NCI-H1694 (cell line): ENCODE measurements at places on chromosomes 1 and 21.

DNA sequence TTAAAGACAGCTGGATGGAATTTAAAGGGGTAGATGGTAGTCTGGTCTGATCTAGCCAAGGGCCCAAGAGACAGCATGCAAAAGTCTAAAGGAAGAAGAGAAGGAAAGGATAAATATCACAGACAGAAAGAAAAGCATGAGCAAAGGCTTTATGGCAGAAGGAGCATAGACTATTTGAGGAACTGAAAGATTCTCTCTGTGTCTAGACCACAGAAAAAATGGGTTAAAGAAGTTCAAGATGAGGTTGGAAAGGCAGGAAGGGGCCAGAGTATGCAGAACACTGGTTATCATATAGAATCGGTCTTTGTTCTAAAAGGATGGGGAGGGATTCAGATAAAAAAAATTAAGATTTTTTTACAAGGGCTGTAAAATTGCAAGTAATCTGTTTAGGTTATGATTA lies 136.8 kb upstream of the SGIP1 start:
- no peak for DNase-seq

GRCh38 chr1:169949139-169949538 lies 55.4 kb upstream of the SCYL3 start:
- DNase-seq = no peak

GRCh38 chr1:28031173-28031572 lies 57.2 kb downstream of the EYA3 start:
- no peak for DNase-seq

- DNase-seq = no peak
These were observed 33.2 kb upstream of the PKN2 start for GRCh38 chr1:88650676-88651418.

- no peak for DNase-seq
These were observed 154.1 kb upstream of the VAMP3 start for GRCh38 chr1:7616953-7617352.

DNA sequence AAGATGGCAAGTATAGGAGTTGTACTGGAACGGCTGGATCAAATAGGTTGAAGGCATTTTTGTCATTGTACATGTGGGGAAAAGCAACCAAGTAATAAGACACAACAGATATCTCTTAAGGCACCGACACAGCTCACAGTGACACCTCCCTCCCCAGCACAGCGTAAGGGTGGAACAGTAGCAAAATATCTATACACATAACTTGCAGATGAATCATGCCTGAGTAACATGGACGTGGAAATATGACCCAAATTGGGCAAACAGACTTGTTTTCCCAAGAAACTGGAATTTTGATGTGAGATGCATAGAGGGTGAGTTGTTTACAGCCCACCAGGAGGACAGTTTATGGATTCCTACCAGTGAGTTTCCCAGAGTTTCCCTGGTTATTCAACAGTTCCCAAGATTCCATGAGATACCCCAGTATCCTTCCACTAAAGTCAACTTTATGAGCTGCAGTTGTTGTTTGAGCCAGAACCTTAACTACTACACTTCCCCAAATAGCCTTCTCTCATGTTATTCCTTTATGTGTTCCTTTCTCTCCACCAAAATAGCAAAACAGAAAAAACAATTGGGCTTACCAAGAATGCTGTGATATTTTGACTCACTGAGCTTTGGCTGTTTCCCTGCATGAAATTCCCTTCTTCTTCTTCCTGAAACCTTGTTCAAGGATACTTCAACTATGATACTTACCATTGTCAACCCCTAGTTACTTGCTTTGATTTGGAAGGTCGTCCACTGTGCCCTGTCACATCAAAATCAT lies 7.1 kb upstream of the DR1 start:
- DNase-seq = no peak

- DNase-seq = no peak
These were observed 19.6 kb downstream of the SIPA1L2 start for GRCh38 chr1:232610192-232610901.

DNA sequence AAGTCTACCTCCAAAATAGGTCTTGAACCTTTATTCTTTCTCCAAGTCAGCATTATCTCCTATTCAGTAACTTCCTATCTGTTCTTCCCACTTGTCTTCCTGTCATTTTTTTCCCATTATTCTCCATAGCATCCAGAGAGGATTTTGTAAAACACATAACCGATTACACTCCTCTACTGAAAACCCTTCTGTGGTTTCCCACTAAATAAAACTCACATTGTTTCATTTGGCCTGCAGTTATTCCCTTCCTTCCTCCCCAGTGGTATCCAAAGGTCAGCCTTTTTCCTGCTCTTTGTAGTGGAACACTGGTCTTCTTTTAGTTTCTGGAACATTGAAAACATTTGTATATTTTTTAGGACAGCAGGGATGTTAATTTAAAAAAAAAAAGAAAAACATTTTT lies 266.0 kb downstream of the GPR52 start:
- DNase-seq = no peak

DNA sequence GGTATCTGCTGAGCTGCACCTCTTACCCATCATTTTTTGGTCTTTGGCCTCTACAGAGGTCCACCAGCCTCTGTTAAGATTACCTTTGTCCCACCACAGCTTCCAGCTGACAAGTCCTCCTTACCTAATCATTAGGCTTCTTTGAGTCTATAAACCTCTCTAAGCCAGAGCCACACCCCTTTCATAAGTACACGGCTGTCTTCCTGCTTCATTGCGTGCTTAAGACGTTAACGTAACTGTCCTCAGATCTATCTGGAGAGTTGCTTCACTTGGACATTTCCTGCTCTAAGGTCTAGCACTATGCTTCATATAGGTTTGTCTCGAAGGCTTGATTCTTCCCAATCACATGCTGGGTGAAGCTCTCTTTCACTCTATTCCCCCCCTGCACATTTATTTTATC lies 71.0 kb upstream of the CACHD1 start:
- DNase-seq = no peak

GRCh38 chr1:50562106-50562505 lies 138.9 kb upstream of the DMRTA2 start:
- DNase-seq = no peak

DNA sequence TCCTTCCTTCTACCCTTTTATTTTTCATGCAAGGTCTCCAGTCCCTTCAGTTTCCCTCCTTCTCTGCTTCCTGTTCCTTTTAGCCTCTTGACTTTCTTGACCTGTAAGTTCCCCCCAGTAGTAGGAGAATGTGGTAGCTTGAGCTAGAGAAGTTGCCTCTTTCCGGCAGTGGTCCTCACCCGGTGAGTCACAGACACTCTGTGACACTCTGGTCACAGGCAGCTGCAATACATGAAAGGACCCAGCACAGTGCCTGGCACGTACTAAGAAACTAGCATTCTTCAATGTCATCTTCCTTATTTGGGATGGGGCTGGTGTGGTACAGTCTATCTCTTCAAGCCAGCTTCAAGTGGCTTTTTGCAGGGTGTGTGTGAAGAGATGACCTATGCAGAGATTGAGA lies 16.0 kb downstream of the PFKFB2 start:
- no peak for DNase-seq

DNA sequence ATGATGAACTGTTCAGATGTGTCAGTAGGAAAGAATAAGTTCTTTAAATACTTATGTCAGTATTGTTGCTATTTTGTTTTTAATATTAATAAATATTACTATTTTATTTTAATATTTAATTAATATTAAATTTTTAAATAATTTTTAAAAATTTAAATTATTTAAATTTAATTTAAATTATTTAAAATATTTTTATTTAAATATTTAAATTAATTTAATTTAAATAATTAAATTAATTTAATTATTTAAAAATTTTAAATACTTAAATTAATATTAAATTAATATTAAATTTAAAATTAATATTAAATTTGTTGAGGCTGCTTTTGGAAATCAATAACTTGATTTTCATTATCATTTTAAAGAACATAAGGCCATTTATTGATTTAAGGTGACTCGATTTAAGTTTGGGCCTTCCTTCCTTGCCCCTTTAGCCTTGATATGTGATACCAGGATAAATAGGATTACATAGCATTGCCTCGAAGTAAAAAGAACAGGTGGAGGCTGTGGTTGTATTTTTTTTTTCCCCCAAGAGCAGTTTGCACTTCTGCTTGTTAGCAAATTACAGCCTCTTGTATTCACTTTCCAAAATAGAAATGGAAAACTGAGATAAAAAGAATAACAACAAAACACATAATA lies 915.2 kb downstream of the TTLL7 start:
- DNase-seq = no peak

GRCh38 chr1:38244218-38244845 lies 197.7 kb upstream of the POU3F1 start:
- no peak for DNase-seq

DNA sequence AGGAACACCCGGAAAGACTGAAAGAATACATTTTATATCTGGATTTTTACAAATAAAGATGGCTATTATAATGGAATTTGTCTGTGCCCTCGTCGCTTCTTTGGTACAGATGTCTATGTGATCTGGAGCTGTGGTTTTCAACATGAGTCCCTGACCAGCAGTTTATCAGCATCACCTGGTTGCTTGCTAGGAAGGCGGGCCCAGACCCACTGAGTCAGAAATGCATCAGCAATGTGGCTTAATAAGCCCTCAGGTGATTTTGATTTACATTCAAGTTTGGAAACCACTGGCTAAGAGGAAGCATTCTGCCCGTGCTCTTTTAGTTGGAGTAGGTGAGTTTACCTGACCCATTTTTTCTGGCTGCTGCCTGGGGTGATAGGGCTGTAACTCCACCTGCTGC lies 31.7 kb downstream of the ATP1A1 start:
- no peak for DNase-seq

GRCh38 chr1:1355416-1355815 lies 2.9 kb downstream of the MXRA8 start:
- DNase-seq = no peak

DNA sequence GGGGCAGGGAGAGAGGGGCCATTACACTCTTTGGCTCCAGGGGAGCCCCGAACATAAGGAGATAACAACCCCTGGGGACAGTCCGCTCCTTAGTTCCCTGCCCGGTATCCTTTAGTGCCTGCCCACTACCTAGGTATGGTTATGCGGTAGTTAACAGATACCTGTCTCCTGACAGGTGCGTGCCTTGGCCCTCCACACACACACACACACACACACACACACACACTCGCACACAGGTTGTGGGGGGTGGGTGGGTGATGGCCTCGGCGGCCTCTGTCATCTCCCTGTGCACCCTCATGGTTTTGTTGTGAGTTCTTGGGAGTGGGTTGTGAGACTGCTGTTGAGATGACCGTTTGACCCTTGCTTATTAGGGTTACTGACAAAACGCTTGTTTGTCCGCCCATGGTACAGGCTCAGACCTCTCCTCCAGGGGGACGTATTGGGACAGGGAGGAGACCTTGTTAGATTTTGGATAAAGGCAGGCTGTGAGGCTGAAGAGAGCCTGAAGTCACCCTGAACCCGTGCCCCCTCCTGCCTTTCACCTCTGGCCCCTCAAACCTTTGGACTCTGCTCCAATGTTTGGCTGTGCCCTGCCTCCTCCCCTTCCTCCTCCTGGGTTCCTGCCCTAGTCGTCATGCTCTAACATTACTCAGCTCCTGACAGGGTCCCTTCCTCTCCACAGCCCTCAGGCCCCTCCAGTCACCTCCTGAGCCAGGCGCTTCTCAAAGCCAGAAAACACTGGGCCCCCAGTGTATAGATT lies 979 bp downstream of the RASSF5 start:
- no peak for DNase-seq

DNA sequence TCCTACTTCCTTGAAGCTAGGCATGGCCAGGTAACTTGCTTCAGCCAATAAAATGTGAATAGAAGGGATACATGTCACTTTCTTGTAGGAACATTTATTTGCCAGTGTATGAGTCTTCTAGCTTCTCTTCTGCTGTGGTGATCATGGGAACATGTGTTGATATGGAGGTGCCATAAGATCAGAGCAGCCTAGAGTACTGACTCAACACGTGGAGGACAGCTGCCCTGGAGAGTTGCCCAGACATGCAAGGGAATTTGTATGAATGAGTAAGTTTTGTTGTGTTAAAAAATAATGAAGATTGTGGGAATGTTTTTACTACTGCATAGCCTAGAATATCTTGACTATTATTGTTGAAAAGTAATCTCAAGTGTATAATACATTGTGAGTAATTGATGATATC lies 502.3 kb downstream of the NUF2 start:
- DNase-seq = no peak

GRCh38 chr1:202047977-202048376 lies 37.6 kb downstream of the ELF3 start:
- no peak for DNase-seq

DNA sequence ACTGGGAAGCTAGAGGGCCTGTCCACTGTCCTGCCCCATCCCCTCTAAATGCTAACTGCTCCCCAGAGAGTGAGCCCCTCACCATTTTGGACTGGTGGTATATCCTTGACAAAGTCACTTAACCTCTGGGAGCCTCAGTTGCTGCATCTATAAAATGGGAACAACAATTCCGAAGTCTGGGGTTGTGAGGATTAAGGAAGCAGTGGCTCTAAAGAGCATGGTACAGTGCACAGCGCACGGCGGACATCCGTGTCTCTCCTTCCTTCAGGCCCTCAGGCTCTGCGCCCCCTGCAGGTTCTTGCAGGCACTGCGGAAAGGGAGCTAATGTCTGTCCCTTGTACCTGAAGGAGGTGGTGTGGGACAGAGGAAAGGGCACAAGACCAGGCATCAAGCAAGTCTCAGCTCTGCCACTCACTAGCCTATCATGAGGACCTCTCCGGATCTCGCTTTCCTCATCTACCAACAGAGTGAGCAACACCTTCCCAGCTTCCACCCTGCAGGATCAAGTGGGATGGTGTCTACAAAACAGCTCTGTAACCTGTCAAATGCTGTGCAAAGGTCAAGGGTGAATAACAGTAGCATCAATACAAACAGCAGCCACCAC lies 20.1 kb downstream of the ECE1 start:
- DNase-seq = peak; percentile 22

GRCh38 chr1:230268371-230269170 lies 157.6 kb downstream of the PGBD5 start:
- DNase-seq = peak; percentile 75

- DNase-seq = no peak
These were observed 76.6 kb upstream of the PPM1J start for GRCh38 chr1:112791723-112792104.

GRCh38 chr21:30719401-30719800 lies 824 bp upstream of the KRTAP21-3 start:
- DNase-seq = no peak

- DNase-seq = no peak
These were observed 199.2 kb upstream of the ST6GALNAC5 start for GRCh38 chr1:76668046-76668445.

DNA sequence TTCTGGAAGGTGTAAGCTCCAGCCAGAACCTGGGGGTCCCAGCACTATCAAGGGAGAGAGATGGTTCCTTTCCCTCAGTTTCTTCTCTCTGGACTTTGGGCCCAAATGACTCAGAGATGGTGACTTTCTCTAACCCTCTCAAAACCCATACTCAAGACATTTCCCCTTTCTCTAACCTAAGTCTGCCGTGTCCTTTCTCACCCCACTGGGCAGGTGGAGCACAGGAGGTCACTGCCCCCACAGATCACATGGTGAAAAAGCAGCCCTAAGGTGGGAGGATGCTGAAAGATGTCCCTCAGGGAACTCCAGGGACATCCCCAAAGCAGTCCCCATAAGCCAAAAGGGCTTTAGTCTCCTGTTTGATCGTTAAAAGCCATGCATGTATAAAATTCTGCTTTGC lies 173.7 kb downstream of the HIVEP3 start:
- DNase-seq = no peak

- DNase-seq = no peak
These were observed 973 bp downstream of the FMOD start for GRCh38 chr1:203349773-203350524.

- DNase-seq = peak; percentile 5
These were observed 22.4 kb downstream of the CFHR4 start for GRCh38 chr1:196910215-196910614.
